ENCODE measurements at places on chromosomes 6 and 20.

DNA sequence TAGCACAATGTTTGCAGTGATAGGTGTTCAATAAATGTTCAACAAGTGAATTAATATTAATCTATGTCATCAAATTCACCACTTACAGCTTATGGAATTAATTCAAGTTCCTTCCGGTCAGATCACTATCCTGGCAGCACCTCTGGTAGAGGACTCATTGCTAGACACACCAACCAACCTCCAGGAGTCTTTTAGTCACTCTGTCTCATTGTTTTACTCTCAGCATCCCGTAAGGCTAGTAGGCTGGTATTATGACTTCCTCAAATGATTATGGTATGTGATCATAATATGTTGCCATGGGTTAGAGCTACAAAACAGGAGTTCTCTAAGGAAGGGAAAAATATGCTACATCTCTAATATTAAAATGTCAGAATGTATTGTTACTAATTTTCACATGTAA, 21.7 kb upstream of the MMS22L start:
- DNase-seq, result no peak

DNA sequence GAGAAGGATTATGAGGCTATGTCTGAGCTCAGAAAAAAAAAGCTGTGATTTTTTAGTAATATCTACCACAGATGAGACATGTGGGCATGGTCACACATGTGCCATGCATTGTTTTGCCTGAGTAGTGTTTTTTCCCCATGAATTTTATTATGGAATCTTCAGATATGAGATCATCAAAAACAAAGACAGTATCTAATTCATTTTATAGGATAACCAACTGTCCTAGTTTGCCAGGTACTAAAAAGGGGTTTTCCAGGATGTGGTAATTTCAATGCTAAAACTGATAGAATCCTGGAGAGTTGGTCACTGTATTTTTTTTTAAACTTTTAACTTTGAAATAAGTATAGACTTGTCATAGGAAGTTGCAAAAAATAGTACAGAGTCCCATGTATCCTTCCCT, 127.4 kb upstream of the MAP3K7 start:
- DNase-seq, result no peak

DNA sequence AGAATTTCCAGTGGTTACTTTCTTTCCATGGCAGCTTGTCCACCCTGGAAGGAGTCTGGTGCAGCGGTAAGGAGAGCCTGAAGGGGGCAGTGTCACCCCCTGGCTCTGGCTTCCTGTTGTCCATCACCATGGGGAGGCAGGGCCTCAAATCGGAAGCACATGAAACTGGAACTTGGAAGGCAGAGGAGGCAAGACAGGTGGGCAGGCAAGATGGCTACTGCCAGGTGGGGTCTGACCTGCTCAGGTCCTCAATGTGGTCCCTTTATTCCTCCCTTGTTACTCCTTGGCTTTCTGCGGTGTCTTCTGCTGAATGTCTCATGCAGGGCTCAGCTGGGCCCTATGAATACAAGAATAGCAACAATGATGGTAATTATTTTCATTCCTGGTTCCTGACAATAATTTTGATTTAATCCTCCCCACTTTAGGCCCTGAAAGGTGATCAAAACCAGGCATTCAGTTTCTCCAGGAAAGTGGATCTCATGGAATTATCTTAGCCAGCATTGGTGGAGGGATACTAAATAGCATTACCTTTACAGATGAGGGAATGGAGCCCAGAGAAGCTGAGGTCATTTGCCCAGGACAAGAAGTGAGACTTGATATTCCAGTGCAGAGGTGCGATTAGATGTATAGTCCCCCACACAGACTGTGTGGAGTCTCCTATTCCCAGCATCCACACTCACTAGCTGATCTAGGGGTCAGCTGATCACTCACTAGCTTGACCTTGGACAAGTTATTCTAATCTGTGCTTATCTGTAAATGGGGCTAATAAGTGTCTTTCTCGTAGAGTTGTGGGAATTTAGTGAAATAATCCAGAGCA, 17.6 kb upstream of the SNAI1 start:
- peak; percentile 74 for DNase-seq

GRCh38 chr6:93398723-93399122, 20.6 kb downstream of the EPHA7 start:
- DNase-seq, result no peak

DNA sequence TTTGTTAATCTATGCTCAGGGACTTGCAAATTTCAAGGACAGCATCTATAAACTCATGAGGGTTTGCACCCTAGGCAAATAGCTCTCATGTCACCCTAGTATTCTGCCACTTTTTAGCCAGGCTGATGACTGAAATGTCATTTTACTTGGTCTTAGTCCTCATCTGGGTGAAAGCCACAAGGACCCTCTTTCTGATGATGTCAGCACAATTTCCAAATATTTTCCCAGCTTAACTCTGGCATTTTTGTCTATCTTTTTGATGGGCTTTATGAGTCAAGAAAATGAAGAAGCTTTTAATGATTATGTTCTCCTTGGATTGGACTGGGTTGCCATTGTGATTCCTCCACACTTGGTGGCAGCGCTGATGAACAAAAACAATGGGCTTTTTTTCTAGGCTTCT, 420.1 kb upstream of the BTBD3 start:
- DNase-seq, result no peak

GRCh38 chr6:30727920-30728553, 7.9 kb downstream of the TUBB start:
- DNase-seq, result no peak
